ENCODE measurements at places on chromosomes 12 and 14. TPM values are rescaled to one million over a fixed set of nuclear protein-coding genes. Genes with fewer than 3 reads are reported as not detected.
A peak's percentile ranks its signal among the peaks of the same experiment; 100 is the strongest.

DNA sequence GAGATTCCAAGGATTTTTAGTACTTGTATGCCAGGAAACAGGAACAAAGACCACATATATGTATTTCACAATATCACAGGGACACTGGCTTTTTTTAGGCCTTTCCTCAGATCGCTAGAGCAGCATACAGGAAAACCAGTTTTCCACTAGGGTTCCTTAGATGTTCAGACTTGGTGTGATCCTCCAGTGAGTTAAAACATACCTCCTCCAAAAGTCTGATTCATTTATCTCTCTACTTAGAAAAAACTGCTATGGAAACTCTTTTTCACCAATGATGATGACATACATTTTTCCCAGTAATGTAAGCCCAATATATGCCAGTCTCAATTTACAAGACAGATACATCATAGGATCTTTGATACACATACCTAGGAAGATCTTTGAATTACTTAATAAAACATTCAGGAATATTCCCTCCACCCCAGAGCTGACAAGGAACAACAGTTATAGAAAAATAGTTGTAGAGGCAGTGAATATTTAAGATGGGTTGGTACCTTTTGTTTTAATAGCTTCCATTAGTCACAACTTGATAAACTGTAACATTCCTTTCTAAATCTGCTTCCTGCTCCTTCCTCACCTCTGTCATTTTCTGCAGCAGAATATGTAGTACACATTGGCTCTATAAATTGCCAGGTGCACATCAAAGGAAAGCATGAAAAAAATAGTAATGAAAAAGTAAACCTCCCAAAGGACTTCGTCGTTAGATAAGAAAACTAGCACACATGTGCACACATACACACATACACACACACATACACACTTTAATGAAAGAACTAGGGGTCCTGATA lies 27.5 kb downstream of the BCAT1 start:
- DNase-seq, result peak; percentile 56

DNA sequence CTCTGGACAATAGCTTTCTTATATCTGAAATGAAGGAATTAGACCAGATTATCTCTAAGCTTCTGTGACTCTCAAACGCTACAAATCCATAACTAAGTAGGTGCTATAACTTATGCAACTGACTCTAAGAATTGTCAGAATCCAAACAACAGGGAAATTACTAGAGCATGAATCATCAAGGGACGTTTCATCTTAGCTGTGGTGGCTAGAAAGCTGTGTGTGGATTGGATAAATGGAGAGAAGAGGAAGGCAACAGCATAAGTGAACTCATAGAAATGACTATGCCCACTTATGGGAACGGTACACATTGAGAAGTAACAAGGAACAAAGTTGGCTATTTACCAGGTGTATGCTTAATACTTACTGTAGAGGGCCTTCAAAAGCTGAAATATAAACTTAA lies 96.0 kb upstream of the NEDD1 start:
- DNase-seq, result peak; percentile 96

DNA sequence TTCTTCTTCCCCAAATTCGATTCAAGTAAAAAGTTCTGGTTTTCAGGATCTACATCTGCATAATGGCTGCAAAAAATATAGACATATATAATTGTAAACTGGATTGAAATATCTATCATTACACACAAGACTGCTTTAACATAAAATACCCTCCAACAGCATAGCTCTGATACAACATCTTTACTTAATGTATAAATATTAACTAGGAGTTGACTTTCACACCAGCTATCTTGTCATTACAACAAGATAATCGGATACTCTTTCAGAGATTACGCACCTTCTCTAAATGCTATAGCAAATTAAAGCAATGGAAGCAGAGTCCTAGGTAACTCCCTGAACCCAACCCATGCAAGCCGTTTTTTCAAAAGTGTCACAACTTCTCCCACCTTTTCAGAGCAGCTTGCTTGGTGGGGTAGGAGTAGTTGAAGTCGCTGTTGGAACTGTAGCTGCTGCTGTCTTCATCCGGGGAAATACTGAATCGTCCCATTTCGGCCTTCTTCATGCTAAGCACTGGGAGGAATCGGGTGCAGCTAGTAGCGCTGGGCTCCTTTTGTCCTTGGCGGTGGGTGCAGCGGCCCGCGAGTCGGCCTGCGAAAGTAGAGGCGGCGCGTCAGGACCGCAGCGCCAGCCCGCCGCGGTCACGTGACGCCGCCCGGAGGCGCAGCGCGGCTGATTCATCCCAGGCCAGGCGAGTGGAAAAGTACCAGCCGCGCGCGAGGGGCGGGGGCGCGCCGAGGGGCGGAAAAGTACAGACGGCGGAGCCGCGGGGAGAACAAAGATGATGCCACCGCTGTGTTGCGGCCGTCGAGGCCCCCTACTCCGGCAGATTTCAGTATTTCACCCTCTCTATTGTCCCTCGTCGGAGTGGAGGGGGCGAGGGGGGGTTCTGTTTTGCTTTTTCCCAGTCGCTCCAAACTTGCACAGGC lies 1.5 kb downstream of the SLC38A2 start:
- no peak for DNase-seq

DNA sequence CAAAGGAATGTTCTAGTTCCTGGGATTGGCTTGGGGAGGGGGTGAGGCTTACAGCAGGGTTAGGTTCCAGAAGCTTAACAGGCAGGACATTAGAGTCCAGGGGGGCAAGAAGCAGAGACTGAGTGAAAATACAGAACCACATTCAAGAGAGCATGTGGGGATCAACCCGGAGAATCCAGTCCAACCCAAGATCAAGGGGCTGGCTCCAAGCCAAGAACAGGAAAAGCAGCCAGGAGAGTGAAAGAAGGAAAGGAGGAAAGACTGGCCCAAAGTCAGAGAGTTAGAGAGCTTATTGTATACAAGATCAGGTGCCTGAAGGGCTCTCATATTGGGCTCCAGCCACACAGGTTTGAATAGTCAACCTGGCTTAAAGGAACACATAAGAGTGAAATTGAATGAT lies 190.3 kb upstream of the CDKN3 start:
- no peak for DNase-seq

DNA sequence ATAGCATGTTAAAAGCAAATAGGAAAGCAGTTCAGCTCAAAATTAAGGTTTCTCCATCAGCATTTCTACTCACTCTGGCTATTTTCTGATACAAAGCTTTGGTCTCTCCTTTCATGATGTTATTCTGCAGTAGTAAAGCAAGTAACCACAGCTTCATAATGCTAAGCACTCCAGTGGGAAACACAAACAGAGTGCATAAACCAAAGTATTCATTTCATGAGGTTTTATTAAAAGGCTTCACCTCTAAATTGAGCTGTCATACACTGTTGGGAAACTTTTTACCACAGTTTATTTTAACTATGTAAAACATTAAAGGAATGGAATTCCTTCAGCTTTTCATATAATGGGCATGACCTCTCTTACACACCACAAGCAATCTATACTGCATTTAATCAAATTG lies 157.9 kb upstream of the LMO3 start:
- no peak for DNase-seq

DNA sequence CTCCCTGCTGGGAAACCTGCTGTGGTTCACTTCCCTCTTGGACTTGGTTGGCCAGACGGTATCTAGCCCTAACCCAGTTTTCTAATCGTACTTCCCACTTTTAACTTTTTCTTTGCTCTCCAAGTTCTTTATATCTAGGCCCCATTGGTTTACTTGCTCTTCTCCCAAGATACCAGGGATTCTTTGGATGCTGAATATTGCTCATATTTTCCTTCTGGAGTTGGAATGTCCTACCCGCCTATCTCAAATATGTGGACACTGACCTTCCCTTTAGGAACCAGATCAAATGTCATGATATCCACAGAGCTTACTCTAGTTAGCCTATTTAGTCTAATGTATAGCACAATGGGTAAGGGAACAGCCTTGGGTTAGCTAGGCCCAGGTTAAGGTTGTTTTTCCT lies 228.6 kb downstream of the DACT1 start:
- no peak for DNase-seq

DNA sequence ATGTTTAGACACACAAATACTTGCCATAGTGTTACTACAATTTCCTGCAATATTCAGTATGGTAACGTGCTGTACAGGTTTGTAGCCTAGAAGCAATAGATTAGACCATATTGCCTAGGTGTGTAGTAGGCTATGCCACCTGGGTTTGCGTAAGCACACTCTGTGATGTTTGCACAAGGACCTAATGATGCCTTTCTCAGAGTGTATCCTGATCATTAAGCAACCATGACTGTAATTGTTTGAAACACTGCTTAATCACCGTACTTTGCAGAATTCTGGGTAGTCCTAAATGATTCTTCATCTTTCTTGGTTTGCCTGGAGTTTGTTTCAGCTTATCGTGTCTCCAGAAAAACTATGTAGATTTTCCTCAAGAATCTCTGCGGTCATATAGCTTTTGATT lies 11.2 kb upstream of the TCP11L2 start:
- DNase-seq, result no peak

Gene AQP6
- total RNA-seq, result not detected

- no peak for DNase-seq
These were observed 12.7 kb downstream of the GCH1 start for GRCh38 chr14:54889919-54890318.

DNA sequence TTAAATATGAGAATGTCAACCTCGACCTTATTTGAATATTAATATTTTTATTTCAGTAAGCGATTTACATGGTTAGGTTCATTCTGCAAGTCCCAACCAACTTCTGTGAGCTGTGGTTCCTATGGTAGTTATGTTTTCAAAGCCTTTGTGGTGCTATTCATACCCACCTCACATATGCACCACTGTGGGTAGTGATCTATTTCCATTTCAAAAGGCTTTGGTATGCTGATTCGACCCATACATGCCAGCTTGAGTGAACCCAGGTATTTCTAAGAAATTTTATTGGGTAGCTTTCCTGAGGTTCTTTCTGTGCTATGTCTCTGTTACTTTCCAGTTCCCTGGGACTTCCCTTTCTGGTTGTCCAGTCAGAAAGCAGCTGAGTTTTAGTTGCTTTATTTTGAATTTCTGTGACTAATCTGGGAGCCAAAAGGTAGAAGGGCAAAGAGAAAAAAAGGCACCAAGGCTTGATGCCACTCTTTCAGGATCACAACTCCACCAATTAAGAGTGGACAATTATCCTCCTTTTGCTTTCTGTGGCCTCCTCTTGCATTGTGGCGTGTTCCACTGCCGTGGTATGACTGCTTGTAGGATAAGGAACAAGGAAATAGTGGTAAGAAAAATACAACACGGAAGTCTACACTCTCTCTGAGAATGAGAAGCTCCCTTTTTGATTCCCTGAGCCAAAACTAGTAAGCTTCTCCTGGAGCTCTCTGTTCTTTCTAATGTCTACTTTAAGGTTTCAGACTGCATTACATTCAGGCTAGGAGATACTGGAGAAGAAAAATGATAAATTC lies 729.1 kb downstream of the NOVA1 start:
- DNase-seq, result no peak

DNA sequence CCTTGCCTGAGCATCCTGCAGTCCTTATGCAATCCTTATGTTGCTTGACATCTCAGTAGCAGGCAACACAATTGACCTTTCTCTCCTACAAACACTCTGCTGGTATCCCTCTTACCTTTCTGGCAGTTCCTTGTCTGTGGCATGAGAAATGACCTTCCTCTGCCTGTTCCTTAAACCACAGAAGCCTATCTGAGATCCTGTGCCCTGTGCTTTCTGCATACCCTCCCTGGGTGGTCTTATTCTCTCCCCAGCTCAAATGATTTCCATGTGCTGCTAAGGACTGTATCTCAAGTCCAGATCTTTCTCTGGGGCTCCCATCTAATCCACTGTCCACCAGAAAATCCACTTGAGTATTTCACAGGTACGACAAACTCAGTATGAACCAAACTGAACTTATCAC lies 2.0 kb upstream of the ARHGAP9 start:
- no peak for DNase-seq

GRCh38 chr14:50763382-50764007 lies 67.5 kb downstream of the NIN start:
- DNase-seq, result no peak

DNA sequence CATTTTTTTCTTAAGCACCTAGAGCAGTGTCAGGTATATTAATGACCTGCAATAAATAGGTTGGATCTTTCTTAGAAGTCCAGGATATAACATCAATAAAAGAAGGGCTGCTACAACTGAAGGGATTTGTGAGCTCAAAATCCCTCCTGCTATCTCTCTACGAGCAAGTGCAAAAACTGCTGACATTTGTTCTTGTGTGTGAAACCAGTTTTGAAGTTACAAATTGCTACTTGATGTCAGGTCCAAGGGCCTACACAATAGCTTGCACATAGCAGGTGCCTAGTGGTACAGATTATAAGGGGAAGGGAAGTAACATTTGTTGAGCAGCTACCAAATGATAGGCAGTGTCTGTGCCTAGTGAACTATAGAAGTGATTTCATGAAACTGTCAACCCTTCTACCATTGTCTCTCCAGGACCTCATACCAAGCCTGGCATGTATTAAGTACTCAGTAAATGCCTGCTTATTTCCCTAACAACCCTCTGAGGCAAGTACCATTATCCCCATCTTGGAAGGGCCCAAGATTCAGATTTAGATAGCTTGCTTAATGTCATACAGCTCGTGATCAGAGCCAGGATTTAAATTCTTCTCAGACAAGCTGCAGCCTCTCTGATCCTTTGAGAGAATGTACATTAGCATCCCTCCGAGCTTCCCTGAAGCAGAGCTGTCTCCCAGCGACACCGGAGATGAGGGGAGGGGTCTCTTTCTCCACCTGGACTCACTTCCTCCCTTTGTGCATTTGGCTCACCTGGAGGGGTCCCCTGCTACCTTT lies 300.3 kb downstream of the ZFP36L1 start:
- DNase-seq, result no peak

GRCh38 chr12:45170456-45171042 lies 45.3 kb upstream of the ANO6 start:
- peak; percentile 60 for DNase-seq

GRCh38 chr14:105414456-105415371 lies 4.9 kb upstream of the MTA1 start:
- DNase-seq, result no peak

GRCh38 chr12:89333564-89334252 lies 18.6 kb downstream of the DUSP6 start:
- DNase-seq, result no peak

GRCh38 chr12:778615-779014 lies 26.2 kb downstream of the WNK1 start:
- DNase-seq, result no peak

GRCh38 chr12:51746416-51746815 lies 102.1 kb downstream of the FIGNL2 start:
- DNase-seq, result no peak

Gene NRIP2
- total RNA-seq, result not detected

Gene SPATA7
- 8.3 TPM for total RNA-seq

Gene C1R
- 1.9 TPM for total RNA-seq

Gene SLC38A2
- total RNA-seq, result 674 TPM

DNA sequence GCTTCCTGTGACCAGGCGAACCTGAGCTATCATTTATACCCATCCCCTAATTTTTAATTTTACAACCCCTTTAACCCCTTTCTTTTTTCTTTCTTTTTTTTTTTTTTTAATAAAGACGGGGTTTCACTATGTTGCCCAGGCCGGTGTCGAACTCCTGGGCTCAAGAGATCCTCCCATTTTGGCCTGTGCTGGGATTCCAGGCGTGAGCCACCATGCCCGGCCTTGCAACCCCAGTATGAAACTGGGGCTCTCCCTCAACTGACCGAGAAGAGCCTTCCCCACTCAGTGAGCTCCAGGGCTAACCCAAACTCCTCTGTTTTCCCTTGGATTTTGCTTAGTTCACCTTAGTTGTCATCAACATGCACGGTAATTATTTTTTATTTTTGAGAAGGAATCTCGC lies 992 bp downstream of the CPSF2 start:
- no peak for DNase-seq

- DNase-seq, result no peak
These were observed 10.7 kb downstream of the JAG2 start for GRCh38 chr14:105157872-105158271.

- no peak for DNase-seq
These were observed 4.3 kb upstream of the BRMS1L start for GRCh38 chr14:35821564-35822411.

Data from pulmonary artery endothelial cell (primary cell).